ENCODE measurements at places on chromosomes 3 and 15. TPM values are rescaled to one million over a fixed set of nuclear protein-coding genes. Genes with fewer than 3 reads are reported as not detected.

Gene CADM2
- not detected for total RNA-seq

Gene GOLGA6L6
- total RNA-seq: not detected

GRCh38 chr3:112134335-112135124, 1.5 kb upstream of the GCSAM start:
- no peak for DNase-seq

DNA sequence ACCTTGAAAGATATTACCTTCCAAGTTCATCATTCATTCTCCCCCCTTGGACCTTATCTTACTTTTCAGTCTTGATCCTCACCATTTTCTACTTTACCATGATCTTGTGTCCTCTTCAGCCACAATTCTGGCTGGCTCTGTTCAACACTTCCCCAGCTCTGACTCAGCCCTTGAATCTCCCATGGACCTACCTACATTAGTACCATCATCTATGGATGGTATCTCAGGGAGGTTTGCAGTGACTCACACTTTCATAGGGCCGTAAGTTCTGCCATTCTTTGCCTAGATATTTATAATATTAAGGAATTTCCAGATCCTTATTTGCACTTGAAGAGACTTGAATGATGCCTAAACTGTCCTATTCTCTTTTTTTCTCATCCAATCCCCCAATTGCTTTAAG, 213.7 kb upstream of the RORA start:
- no peak for DNase-seq

DNA sequence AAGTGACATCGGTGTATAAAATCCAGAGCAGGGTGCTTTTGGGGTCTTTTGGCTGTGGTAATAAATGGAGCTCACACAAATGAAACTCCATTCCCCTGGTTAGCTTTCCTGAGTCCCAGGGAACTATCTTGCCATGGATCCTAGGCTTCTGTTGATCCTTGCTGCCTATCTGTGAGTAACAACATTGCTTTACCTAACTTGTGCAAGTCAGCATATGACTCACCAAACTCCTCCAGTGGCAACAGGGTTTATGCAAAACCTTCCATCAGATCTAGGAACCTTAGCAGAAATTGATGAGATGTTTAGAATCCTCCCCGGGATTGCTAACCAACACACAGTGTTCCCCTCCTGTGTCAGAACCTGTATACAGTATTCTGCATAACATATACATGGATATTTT, 105.4 kb downstream of the SCAPER start:
- DNase-seq: no peak

GRCh38 chr3:193836918-193837317, 243.9 kb downstream of the OPA1 start:
- DNase-seq: no peak

GRCh38 chr3:127688022-127688415, 15.3 kb downstream of the ABTB1 start:
- DNase-seq: no peak
